ENCODE measurements at places on chromosomes 5 and 9. TPM values are rescaled to one million over a fixed set of nuclear protein-coding genes. Genes with fewer than 3 reads are reported as not detected.
A peak's percentile ranks its signal among the peaks of the same experiment; 100 is the strongest.

JAKMIP2 gene
- total RNA-seq: 2.6 TPM

DNA sequence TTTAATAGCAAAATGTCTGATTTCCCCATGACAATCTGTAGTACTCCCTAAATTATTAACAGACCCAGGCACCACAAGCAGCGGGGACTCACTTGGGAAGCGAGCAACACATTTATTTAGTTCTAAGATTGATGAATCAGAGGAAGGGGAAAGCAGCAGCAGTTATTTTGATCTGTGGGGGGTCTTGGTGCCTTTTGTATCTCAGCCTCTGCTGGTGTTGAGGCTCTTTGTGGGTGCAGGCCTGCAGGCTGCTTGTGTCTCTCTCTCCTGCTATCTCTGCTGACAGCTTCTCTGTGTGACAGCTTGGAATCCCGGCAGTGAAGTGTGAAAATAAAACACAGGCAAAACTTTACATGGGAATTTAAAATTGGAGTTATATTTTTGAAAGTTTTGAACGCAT, 878.2 kb upstream of the DMAC1 start:
- DNase-seq: no peak

DNA sequence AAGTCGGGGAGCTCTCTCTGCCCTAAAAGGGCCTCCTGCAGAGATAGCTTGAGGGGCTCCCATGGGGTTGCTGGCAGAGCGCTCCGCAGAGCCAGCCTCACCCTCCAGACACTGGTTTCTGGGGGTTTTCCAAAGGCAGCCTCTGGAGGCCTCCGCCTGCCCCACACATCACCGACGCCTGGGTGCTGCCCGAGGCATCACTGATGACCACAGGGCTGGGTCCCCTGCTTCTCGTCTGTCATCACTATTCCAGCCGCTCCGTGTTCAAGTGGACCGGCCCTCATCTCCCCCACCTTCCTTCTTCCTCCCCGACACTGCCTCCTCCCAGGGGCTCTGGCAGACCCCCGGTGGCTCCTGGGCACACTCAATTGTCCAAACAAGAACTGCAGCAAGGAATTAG, 64.1 kb upstream of the IRX4 start:
- DNase-seq: no peak

GRCh38 chr5:58094031-58094430, 365.9 kb downstream of the PLK2 start:
- DNase-seq: peak; percentile 20

GRCh38 chr9:135357863-135358551, 121.6 kb upstream of the PPP1R26 start:
- DNase-seq: no peak

DNA sequence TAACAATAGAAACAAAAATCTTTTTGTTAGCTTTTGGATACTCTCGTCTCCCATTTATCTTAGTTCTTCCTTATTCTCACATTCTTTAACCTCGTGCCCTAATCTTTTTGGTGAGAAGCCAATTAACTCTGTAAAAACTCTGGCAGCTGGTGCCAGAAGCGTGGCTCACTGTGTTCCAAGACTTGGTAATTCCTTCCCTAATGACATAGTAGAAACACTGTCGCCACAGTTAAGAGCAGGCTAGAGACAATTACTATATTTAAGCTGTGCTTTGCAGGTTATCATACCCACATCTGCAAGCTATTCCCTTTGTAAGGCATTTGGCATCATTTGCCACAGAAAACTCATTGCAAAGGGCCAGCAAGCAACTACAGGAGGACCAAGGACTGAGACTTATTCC, 160.9 kb upstream of the PIK3R1 start:
- DNase-seq: no peak

GABRP gene
- not detected for total RNA-seq

DNA sequence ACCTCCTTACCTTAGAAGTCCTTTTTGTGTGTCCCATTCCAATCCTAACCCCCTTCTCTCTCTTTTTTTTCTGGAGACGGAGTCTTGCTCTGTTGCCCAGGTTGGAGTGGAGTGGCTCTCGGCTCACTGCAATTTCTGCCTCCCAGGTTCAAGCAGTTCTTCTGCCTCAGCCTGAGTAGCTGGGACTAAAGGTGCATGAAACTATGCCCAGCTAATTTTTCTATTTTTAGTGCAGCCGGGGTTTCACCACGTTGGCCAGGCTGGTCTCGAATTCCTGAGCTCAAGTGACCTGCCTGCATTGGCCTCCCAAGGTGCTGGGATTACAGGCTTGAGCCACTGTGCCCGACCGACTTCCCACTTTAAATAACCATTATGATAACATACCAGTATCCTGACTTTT, 17.5 kb downstream of the TMEM38B start:
- DNase-seq: no peak

GRCh38 chr5:96870094-96871026, 5.9 kb upstream of the ERAP2 start:
- peak; percentile 72 for DNase-seq

DNA sequence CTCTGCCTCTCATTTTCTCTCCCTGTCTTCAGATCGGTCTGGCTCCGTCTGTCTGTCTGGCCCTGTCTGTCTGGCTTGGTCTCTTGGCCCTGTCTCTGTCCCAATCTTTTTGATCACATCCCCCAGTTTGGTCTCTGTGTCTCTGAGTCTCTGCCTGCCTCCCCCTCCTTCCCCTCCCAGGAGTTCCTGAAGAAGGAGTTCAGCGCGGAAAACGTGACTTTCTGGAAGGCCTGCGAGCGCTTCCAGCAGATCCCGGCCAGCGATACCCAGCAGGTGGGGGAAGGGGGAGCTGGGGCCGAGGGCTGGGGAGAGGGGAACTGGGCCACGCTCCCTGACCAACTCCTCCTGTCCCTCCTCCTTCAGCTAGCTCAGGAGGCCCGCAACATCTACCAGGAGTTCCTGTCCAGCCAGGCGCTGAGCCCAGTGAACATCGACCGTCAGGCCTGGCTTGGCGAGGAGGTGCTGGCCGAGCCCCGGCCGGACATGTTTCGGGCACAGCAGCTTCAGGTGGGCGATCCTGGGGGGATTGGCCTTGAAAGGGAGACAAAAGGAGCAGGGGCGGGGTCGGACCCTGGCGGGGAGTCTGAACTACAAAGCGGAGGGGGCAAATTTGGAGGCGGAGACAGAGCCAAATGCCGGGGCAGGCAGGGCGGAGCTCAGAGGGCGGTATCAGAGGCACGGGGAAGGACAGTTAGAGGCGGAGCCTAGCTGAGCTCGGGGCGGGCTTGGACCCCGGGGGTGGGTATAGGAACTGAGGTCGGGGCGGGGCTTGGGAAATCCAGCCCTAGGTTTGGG, 9.0 kb downstream of the RGS14 start:
- no peak for DNase-seq

AFF4 gene
- 19.9 TPM for total RNA-seq

GRCh38 chr5:169374761-169375160, 73.8 kb upstream of the SLIT3 start:
- DNase-seq: no peak

PCDHA9 gene
- not detected for total RNA-seq

SLF1 gene
- total RNA-seq: 14.5 TPM

GRCh38 chr9:71363286-71363961, 242.0 kb upstream of the TRPM3 start:
- DNase-seq: no peak

PCDHA12 gene
- not detected for total RNA-seq

- no peak for DNase-seq
Observed at GRCh38 chr9:135374591-135374990, 105.0 kb upstream of the PPP1R26 start.

LYRM7 gene
- 24.0 TPM for total RNA-seq

PCDHB11 gene
- not detected for total RNA-seq

DNA sequence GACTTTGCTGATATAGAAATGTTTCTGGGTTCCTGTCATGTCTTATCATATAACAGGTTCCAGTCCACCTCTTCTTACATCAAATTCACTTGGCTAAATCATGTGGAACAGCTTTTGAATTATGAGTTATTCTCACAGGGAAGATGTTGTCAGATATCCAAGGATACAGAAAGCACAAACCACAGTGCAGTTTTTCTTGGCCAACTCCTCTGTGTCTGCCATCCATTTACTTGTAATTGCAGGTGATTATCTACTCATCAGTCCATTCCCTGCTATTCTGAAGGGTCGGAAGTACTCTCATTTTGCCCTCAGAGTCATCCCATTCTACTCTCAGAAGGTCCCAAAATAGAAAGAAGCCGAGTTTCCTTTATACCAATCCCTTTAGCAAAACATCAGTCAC, 10.0 kb downstream of the MARCHF11 start:
- DNase-seq: no peak

SMARCA2 gene
- 99.4 TPM for total RNA-seq
